ENCODE measurements at places on chromosomes 7 and 10. TPM values are rescaled to one million over a fixed set of nuclear protein-coding genes. Genes with fewer than 3 reads are reported as not detected.

DNA sequence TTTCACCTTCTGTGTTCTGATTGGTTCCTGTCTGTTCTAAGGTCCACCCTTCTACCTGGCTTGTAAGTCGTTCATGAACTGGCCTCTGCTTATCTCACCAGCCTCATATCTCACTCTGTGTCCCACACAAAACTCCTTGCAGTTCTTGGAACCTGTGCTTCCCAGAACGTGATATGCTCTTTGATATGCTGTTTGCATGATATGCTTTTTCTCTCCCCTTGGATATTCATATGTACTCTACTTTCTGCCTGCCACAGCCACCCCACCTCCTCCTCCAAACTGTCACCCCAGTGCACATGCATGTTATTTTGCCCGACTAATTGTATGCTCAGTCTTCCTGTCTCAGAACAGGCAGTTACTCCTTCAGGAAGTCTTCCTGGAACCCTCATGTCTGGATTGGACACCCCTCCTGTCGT lies 1.9 kb upstream of the ITPRIP start:
- no peak for DNase-seq

Gene FEZF1
- total RNA-seq, result not detected

Gene GPC2
- 5.0 TPM for total RNA-seq

- DNase-seq, result no peak
Observed at GRCh38 chr7:112940314-112940732, 146.3 kb downstream of the GPR85 start.

Gene IGFBP1
- total RNA-seq, result not detected

Data from T-helper 17 cell (primary cell).